ENCODE measurements at places on chromosomes 7 and 10.

DNA sequence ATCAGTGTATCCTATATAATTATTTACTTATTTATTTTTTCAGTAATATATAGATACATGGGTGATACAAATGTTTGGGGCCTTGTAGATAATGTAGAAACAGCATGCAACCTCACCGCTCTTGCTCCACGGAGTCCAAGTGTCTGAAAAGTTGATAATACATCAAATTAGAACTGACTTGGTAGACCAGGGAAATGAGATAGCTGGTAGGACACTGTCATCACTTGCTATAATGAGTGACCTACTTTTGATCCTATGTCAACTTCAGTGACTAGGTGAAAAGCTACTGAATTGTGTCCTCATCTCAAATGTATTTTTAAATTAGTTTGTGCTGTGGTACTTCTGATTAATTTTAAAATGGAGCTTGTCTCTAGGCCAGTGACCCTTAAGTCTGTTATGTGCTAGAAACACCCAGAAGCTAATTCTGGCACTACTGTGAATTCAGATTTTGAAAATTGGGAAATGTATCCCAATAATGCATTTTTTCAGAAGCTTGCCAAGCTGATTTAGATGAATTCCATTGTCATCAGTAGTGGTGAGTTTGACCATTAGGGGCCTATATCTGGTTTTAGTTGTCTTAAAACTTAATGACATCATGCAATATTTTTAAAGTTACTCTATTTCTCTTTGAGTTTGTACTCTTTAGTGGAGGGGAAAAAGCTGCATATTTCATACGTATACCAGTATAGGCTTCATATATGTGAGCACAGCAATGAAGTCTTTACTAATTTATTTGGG lies 17.4 kb downstream of the CDK1 start:
- no peak for DNase-seq

DNA sequence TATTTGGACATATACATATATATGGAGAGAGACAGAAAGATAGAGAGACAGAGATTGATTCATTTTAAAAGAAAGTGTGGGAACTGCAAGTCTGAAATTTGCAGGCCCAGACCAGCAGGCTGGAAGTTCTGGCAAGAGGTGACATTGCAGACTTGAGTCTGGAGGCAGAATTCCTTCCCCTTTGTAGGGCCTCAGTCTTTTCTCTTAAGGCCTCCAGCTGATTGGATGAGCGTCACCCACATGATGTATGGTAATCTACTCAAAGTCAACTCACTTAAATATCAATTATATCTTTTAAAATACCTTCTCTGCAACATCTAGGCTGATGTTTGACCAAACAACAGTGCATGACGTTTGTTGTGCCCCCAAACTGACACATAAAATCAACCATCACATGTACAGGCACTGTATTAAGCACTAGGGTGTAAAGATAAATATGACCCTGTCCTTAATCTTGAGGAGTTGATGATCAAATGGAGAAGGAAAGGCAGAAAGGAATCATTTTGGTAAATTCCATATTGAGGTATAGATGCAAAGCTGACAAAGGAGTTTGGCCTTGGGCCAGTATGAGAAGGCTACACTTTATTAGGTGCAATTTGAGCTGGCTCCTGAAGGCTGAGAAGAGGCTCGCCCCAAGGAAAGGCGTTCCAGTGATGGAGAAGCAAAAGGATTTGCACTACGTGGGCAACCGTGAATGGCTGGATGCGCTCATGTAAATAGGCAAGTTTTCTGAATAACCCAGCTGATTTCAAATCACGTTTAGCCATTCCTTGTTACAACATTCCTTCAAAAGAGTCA lies 52.6 kb downstream of the BPGM start:
- no peak for DNase-seq

DNA sequence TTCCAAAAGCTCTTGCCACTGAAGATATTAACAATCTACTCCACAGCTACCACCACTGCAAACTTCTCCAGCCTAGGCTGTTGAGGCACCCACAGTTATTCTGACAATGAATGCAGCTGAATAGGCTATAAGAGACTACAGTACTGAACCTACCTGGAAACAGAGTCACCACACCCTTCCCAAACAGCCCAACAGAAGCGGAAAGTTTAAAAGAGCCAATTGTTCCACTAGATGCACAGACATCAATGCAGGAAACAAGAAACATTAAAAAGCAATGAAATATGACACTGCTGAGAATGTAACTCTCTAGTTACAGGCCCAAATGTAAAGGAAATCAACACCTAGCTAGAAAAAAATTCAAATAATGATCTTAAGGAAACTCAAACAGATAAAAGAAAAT lies 64.5 kb upstream of the PLA2G12B start:
- no peak for DNase-seq

GRCh38 chr10:68870061-68870460 lies 31.1 kb upstream of the DDX50 start:
- DNase-seq, result no peak

- no peak for DNase-seq
These were observed 90.7 kb downstream of the SLC25A40 start for GRCh38 chr7:87785368-87785995.

- no peak for DNase-seq
These were observed 38.7 kb upstream of the FOXP2 start for GRCh38 chr7:114375907-114376306.

DNA sequence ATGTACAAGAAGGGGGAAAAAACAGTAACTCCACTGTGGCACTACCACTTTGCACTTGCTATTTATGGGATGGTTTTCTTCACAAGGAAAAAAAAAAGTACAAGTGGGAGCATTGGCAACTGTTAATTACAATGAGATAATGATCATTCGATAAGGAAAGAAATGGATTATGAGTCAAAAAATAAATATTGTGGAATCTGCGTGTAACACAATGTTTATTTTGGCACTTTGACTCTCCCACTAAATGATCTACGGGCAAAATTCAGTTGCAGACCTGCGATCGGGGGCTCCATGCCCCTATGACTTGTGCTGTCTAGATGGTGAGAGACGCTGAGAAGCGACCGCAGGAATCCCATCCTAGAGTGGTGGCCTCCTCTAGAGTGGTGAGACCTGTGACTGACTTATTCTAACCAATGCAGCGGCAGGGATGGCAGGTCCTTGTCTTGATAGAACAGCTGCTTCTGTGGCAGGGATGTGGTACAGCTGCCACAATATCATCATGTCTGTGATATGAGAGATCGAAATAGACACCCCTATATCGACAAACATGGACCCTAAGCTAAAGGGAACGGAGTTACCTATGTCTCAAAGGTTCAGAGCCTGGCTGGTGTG lies 345.0 kb upstream of the KLF6 start:
- peak; percentile 30 for DNase-seq

DNA sequence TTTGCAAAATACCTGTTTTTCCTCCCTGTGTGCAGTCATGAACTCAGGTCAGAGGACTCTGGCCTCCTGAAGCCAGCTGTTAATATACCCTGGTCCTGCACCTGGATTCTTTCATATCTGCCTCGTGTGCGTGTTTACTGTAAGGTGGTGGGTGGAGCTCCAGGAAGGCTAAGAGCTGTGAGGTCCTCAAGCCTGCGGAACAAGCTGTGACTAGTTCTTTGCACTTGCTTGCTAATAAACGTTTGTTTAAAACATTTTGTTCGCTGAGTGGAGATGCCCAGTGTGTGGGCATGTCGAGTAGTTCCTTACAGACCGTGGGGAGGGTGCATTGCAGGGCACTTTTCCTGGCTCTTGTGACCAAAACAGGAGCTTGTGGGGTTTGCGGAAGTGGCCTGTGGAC lies 139.0 kb downstream of the DOCK1 start:
- DNase-seq, result no peak

- DNase-seq, result peak; percentile 93
These were observed 57.2 kb upstream of the ECHDC3 start for GRCh38 chr10:11684717-11685645.

- DNase-seq, result no peak
These were observed 116.6 kb upstream of the PALS2 start for GRCh38 chr7:24456526-24457218.

GRCh38 chr7:154473360-154473759 lies 421.2 kb downstream of the DPP6 start:
- no peak for DNase-seq

GRCh38 chr7:80312139-80312661 lies 177.6 kb downstream of the GNAI1 start:
- peak; percentile 78 for DNase-seq

DNA sequence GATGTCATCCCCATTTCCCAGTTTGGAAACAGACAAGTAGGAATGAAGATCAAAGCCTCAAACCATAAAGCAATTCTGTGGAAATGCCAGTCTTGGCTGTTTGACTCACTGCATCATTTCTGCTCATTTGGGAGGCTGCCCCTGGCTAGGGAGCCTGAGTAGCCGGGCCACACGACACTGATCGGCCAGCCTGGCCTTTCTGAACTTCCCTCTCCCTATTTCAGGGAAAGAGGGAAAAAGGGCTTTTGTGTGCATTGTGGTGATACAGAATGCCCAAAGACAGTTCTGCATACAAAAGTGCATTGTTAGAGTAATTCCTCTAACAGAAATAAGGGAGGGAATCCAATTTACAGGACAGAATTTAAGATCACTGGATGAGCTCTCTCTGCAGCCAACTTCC lies 41.7 kb upstream of the OPALIN start:
- DNase-seq, result no peak

DNA sequence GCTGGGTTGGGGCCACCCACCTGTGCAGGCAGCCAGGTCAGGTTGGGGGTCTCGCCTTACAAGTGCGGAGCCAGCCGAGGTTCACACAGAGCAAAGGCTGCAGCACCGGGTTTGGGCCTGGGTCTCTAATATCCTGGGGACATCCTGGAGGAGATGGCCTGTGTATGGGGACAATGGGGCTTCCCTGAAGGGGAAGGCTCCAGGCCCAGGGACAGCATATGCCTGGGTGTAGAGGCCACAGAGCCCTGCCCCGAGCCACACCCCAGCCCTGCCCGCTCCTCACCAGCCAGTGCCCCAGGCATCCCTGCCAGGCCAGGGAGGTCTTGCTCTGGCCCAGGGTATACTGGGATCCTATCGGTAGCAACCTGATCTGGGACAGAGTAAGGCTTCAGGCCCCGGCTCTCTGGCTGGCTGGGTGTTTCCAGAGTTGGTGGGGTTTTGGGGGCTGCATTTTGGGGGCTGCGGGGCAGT lies 9.1 kb downstream of the TTYH3 start:
- DNase-seq, result no peak

- no peak for DNase-seq
These were observed 148.8 kb downstream of the PFKFB3 start for GRCh38 chr10:6351495-6351894.

GRCh38 chr10:77293773-77294172 lies 343.8 kb downstream of the KCNMA1 start:
- no peak for DNase-seq

- DNase-seq, result no peak
These were observed 21.5 kb downstream of the CLDN12 start for GRCh38 chr7:90424720-90425119.

- DNase-seq, result peak; percentile 35
These were observed 311.9 kb downstream of the HGF start for GRCh38 chr7:81457852-81458522.

GRCh38 chr10:20874261-20874660 lies 22.9 kb downstream of the NEBL start:
- DNase-seq, result no peak

GRCh38 chr7:41928781-41929180 lies 225.9 kb upstream of the INHBA start:
- DNase-seq, result peak; percentile 78

DNA sequence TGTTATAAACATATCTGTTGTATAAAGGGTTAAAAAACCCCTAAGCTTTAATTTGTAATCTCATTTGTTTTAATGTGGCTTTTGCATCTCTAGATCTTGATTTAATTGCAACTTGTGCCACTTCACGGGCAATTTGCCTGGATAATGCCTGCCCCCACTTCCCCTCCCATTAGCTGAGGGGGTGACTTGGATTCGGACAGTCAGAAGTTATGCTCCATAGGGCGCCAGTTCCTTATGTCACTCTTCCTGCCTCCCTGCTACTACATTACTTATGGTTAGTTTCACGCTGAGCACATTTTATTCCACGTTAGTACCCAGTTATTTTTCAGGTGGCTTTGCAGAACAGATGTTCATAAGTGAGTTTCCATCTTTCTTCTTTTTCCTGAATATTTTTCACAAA lies 1015.2 kb upstream of the PHF14 start:
- no peak for DNase-seq

DNA sequence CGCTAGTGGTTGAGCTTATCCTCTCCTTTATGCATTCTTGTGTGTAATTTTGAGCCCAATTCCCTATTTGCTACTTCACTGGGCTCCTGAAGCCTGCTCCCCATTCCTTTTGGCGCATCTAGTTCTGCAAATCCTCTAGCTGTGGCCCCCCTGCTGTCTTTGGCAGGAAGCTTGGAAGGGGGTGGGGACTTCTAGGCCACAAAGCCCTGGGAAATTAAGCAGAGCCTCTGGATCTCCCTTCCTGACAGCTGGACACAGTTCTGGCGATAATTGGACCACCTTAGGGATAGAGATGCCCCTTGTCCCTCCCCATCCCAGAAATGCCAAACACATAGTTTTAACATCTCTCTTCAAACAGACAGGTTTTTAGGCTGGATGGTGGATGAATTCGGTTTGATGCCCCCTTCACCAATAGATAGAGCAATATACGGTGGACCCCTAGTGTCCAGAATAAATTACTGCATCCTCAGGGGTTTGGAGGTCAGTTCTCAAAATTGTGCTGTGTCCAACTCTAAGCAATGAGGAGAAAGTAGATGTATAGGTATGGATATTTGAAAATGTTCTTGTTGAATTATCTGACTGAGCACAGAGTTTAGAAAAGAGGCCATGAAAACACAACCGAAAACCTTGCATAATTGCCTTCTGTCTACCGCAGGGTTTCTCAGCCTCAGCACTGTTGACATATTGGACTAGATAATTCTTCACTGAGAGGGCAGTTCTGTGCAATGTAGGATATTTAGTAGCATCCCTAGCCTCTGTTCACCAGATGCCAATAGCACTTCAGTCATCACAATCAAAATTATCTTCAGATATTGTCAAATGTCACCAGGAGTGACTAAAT lies 75.5 kb downstream of the PAPSS2 start:
- peak; percentile 30 for DNase-seq

DNA sequence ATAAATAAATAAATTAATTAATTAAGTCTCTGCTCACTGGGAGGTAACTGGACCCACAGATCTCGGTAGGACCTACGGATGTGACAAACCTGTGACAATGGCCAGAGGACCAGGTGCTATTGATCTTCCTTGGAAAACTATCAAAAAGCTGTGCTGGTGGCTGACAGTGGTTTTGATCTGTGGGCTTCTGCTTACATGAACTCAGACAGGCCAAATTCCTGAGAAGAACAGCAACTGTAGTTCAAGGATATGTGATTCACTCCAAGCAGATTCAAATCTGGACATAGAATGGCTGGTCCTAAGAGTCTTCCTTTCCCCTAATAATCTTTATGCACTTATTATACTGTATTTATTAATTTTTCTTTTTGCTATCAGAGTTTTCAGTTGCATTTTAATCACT lies 80.0 kb downstream of the ATXN7L1 start:
- DNase-seq, result peak; percentile 43

GRCh38 chr7:130150587-130150986 lies 54.6 kb downstream of the TMEM209 start:
- no peak for DNase-seq
